MV-4-11 (cell line): ENCODE measurements at places on chromosomes 11 and 22.

DNA sequence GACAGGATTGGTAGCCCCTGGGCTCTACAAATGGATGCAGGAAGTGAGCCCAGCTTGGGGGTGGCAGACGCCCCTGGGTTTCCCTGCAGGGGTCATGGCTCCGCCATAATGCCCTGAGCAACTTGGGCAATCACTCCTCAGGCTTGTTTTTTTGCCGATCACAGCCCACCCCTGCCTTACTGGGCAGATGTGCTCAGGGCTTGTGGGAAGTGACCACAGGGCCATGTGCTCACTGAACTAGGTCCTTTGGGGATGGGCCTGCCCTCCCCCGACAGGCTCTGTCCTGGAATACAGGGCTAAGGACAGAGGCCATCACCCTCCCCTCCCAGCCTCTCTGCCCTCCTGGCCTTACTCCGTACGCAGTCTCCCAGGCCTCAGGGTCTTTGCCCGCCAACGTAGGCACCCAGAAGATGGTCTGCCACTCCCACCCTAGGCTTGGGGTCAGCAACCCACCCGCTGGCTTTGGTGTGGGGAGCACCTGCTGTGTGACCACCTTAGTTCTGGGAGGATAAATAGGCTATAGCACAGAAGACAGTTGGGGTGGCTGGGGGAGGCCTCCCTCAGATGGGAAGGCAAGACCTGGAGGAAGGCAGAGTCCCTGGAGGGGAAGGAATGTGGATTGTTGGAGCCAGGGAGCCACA, 3.8 kb downstream of the RPLP2 start:
- peak; percentile 38 for DNase-seq

GRCh38 chr22:25068707-25069106, 116.2 kb downstream of the KIAA1671 start:
- DNase-seq, result no peak

GRCh38 chr11:46676436-46677158, 23.8 kb downstream of the ARHGAP1 start:
- peak; percentile 73 for DNase-seq

DNA sequence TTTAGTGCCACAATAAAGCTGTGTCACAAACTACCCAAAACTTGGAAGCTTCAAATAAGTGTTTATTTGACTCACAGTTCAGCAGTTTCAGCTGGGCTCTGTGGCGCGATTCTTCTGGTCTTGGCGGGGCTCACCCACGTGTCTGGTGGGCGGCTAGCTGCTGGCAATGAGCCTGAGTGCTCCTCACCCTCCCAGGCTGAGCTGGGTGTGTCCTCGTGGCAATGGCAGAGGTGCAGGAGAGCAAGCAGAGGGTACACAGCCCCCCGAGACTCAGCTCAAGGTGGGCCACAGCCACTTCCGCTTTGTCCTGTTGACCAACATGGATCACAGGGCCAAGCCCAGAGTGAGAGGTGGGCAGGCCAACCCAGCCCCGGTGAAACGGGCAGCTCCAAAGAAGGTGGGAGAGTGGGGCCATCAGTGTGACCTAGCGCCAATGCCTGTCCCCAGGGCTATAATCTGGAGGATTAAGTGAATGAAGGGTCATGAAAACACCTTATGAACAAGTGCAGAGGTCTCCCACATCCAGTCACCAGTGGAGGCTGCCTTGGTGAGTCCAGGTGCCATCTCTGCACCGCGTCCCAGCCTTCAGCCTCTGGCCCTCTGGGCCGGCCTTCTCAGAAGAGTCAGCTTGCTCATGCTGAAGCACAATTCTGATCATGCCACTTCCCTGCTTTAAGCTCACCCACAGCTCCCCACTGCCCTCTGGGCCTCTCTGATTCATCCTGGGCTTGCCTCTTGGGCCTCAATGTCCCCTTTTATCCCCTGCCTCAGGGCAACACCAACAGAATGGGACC, 74.6 kb upstream of the RTL6 start:
- DNase-seq, result no peak

DNA sequence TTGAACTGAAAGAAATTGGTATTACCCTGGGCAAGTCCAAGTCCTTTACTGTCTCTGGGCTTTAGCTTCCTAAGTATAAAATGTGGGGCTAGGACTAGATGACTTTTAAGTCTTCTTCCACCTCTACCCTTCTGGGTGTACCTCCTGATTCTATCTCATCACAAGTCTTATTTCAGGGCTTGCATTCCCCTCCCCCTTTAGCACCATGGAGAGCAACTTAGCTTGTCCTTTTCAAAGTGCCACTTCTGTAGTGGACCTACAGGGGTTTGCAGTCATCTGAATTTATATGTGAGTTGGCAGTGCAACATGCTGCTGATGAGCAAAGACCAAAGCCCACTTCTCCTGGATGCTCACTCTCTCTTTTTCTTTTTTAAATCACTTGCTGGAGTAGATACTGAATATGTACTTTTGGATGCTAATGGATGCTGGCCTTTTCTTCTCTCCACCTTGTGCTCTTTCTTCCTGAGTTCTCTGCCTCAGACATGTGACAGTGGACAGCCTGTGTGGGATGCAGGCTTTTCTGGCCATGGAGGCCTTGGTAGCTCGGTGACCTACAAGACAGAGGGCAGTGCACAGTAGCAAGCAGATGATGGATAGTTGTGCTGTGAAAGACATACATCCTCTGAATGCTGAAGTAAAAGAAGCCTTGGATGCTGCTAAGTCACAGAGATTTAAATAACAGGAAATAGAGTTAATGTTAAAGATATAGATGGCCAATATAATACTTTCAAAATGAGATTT, 185.0 kb downstream of the NELL1 start:
- DNase-seq, result no peak

GRCh38 chr11:68763926-68764657, 12.8 kb upstream of the TESMIN start:
- DNase-seq, result no peak

DNA sequence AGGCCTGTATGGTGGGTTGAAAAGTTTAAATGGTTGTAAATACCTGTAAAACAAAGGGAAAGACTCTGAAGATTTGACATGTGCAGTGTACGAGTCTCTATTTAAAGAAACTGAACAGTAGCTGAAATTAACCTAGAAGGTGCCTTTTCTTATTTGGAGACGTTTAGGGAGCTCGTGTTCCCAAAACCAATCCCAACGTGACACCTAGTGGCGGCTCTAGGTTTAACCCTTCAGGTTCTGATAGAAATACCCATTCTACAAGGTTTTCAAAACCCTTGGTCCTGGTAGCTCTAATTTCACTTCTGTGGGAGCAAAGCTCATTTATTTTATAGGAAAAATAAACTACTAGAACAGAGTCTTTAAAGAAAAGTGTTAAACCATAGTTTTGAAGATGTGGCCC, 258.3 kb downstream of the LRRC4C start:
- peak; percentile 29 for DNase-seq

- peak; percentile 76 for DNase-seq
Measured at GRCh38 chr11:125079151-125079877, 16.2 kb downstream of the SLC37A2 start.

GRCh38 chr11:76654980-76655379, 15.6 kb downstream of the LRRC32 start:
- no peak for DNase-seq
